ENCODE measurements at places on chromosomes 5 and 9.

- DNase-seq: no peak
Measured at GRCh38 chr5:150222906-150223305, 33.0 kb downstream of the SLC6A7 start.

DNA sequence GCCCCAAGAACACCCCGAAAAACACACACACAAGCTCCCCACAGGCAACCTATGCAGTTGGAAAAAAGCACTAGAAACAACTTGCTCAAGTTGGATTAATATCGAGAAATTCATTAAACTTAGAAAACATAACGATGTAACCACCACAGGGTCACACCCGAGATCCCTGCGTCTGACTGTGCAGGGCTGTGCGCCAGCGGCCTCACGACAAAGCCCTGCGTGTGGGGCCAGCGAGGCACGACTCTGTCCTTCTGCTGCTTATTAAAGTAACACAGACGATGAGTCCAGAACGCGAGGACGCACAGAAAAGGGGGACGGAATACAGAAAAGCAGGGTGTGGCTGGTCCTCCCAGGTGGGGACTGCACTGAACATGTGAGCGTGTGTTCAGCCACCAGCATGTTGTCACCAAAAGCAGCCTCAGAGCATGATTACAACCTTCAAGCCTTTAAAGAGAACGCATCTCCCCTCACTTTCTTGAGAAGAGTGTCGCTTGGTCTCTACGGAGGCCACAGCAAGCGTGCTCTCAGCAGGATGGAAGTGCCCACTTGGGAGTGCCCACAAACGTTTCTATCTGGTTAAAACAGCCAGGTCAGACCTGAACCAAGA lies 14.4 kb downstream of the SLC12A7 start:
- DNase-seq: no peak

DNA sequence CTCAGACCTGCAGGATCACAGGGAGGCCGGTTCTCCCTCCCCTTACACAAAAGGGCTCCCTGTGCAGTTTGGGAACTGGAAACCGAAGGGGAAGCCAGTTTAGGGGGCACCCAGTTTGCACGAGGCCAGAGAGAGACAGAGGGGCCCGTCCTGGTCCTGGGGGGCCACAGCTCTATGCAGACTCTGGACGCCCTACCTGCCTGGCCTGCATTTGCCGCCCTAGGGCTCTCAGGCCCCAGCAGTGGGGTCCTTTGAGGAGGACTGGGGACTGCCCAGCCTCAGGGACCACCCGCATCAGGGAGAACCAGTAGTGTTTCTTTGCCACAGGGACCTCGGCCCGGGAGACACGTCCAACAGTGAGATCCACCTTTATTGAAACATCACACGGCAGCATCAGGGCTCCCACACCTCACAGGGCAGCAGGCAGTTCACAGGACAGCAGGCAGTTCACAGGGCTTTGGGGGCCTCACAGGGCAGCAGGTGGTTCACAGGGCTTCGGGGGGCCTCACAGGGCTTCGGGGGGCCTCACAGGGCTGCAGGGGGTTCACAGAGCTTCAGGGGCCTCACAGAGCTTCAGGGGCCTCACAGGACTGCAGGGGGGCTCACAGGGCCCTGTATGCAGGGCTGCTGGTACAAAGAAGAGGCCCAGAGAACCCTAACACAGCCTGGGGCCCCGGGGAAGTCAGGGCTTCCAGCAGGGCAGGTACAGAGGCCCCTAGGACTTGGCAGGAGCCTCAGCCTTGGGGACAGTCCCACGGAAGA lies 648 bp upstream of the NSMF start:
- no peak for DNase-seq

DNA sequence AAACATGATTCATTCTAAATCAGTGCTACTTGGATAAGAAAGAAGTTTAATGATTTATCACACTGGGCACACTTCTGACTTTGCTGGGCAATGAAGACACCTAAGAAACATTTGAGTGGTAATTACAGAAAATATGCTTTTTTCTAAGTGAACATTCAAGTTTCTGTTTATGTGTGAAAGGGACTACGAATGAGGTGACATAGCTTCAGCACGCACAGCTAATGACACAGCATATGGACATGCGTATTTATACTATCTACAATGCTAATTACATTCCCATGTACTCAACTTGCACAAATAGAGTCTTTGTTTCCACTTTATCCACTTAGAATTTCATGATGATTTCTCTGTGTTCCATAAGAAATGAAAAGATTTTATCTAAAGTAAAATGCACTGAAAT lies 40.6 kb downstream of the FREM1 start:
- DNase-seq: no peak

All from stimulated activated CD8-positive, alpha-beta memory T cell treated with anti-CD3 and anti-CD28 coated beads, Interleukin-2, amount 100 ng/mL, for 1 hour (primary cell).